ENCODE measurements at places on chromosomes 7 and 10.

DNA sequence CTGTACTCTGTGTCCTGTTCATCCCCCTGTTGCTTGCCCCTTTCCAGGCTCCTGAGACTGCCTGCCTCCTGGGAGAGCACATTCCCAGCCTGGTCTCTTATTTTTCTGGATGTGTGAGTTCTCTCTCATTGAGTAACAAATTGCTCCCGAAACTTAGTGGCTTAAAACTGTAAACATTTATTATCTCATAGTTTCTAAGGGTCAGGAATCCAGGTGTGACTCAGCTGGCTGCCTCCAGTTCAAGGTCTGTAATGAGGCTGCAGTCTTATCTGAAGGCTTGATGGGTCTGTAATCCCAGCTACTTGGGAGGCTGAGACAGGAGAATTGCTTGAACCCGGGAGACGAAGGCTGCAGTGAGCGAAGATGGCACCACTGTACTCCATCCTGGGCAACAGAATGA lies 53.6 kb upstream of the PRR15 start:
- no peak for DNase-seq

DNA sequence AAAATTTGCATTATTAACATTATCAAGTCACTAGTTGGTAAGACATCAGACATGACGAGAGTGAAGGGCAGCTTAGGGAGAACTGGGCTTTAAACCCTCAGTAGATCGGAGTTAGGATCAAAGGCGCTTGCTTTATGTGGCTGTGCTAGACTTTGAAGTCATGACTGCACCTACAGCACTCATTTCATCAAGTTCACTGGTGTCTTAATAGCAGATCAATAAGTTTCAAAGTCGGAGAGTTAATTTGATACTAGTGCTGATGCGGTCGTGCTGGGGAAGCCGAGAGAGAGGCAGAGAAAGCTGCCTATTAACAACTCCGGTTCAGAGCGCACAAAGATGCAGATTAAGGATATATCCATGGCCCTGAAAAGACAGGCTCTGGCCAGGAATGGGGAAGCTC lies 172.9 kb downstream of the TCF7L2 start:
- no peak for DNase-seq

- DNase-seq = no peak
Measured at GRCh38 chr10:76311752-76312636, 880.6 kb downstream of the LRMDA start.

DNA sequence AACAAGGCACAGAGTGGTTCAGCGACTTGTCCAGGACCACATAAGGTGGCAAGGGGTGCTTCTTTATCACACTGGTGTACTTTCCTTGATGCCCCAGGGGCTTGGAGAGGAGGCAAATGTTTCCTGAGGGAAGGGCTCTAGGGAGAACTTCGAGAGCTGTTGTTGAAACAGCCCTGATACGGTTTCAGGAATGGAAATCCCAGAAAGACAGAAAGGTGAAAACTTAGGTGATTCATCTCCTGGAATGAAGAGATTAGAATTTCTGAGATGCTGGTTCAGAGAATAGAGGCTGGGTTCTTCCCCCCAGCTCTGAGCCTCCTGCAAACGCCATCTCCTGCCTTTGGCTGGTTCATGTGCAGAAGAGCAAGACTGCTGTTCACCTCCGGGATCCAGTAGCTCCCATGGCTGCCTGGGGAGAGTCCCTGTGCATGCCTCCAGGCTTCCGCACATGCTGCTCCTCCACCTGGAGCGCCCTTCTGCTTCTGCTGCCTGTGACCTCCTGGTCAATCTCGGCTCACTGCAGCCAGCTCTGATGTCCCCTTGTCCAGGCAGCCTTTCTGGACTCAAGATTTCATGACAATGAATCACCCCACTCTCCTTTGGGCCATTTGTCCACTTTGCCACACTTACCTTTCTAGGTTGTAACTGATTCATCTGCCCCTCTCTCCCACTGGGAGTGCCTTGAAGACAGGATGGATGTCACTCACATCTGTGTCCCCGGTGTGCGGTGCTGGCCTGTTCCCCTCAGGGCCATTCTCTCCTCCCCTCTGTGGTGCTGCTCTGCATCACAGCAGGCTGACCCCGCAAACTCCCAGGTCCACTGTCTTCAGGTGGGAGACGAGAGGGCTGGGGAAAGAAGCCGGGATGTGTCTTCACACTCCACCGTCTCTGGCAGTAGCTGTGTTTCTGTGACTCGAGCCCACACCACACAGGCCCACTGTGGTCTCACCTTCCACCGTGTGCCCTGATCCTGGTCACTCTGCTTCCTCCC lies 3.6 kb upstream of the CDH23 start:
- no peak for DNase-seq

- no peak for DNase-seq
Measured at GRCh38 chr10:34911661-34912205, 96.6 kb upstream of the PARD3 start.

DNA sequence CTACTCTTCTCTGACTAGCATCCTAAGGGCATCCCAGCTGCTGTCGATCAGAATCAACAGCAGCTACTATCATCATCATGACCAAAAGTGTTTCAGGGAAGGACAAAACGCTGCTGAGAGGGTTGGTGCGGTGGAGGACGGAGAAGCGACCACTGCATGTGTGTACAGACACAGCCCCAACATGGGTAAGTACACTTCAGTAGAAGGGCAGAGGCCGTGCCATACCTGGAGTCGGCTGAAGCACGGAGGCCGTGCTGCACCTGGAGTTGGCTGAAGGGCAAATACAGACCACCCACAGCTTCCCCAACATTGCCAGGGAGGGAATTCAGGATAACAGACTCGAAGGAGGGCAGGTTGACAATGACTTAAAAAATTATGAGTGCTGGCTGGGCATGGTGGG lies 67.8 kb upstream of the CYTH3 start:
- DNase-seq = no peak

DNA sequence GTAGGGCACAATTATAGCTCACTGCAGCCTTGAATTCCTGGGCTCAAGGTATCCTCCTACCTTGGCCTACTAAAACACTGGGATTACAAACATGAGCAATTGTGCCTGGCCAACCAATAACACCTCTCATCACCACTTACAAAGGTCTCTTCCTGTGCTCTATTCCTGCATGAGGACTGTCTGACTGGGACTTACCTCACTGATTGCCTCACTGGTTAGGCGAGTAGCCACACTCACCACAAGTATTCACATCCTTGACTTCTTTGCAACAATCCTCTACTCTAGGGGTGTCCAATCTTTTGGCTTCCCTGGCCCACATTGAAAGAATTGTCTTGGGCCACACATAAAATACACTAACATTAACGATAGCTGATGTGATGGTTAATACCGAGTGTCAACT lies 22.6 kb upstream of the PDIA4 start:
- DNase-seq = no peak

DNA sequence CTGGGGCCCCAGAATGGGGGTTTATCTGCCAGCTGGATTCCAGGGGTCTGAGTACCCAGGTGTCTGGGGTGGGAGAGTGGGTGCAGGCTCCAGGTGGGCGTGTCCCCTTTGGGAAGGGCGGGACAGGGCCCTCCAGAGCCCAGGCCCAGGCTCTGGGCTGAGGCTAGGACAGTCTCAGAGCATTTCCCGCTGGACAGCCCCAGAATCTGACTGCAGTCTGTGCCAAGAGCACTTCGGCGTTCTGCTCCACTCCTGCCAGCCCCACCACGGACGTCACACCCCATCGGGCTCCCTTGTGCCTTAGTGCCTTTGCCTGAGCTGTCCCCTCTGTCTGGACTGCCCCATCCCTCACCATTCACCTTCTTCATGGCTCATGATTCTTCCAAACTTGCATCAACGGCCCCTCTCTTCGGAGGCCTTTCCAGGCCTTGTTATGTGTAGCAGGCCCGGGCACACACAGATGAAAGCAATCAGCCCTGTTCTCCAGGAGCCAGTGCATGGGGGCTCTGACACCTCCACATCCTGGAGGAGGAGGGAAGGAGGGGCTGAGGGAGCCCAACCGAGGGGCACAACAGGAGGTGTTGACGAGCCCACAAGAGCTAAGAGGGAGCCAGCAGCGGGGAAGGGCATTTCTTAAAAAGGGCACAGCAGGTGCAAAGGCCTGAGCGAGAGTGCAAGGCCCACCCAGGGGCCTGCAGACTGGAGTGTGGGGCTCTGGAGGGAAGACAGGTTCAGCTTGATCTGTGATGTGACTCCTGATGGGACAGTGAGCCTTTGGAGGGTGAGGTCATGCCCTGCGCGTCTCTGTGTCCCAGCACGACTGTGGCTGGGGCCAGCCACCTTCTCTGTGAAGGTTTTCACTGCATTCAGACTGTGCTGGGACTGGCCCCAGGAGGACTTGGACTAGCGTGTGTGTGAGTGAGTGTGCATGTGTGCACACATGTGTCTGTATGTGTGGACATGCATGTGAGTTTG lies 41.7 kb downstream of the GTF2IRD1 start:
- no peak for DNase-seq
